Cerebellar cortex (tissue), 1 donor: ENCODE measurements at places on chromosomes 4 and X.

- no peak for DNase-seq
Observed at GRCh38 chrX:154660541-154660940, 7.2 kb upstream of the CTAG2 start.

DNA sequence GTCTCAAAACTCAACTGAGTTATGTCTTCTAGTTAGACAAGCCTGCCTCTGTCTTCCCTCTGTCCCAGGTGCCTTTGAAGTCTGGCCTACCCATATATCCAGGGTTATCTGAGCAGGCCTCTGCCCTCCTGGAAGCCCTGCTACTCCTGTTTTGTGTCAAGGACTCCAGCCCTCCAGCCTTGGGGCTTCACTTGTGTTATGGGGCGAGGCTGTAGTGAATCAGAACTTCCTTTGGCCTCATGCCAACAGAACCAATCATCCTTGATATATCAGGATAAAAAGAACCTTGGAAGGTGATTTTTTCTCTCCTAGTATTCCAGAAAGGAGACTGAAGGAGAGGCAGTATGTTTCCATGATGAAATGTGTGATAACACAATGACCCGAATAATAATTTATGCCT lies 8.9 kb upstream of the ADGRG4 start:
- no peak for DNase-seq

- DNase-seq = no peak
Observed at GRCh38 chr4:18318682-18319388, 297.3 kb upstream of the LCORL start.

GRCh38 chr4:53626491-53626890 lies 35.2 kb upstream of the LNX1 start:
- no peak for DNase-seq

DNA sequence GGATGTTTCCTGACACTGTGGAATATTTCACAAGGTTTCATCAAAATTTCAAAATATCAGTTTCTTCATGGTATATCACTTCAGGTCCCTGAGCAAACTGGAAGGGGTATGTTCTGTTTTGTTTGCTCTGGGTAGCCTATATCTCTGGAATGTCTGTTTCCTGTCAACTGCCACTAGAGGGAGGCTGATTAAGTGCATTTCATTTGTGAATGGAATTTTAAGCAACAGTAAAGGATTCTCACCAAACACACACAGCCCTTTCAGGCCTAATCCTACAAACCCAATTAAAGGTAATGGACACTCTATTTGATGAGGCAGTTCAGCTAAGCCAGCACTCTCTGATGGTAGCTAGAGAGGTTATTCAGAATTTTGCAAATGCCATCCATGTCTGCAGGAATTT lies 307.1 kb downstream of the TEX13A start:
- peak; percentile 0 for DNase-seq

DNA sequence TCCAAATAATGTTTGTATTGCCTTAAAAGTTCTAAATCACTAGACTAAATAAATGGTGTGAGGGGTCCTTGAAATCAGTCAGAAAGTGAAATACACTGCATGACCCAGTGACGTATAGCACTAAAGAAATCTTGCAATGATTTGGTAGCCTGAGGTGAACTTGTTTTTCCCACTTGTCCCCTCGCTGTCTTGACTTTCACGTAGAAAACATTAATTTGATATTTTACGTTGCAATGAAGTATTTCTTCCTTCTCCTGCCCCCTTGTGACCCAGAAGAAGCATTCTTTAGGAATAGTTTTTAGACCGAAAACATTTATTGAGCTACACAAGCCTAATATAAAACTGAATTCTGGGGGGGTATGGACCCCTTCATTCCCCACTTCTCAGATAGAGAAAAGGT lies 3.7 kb downstream of the KLB start:
- no peak for DNase-seq

GRCh38 chr4:20248155-20248558 lies 3.5 kb upstream of the SLIT2 start:
- DNase-seq = peak; percentile 44

DNA sequence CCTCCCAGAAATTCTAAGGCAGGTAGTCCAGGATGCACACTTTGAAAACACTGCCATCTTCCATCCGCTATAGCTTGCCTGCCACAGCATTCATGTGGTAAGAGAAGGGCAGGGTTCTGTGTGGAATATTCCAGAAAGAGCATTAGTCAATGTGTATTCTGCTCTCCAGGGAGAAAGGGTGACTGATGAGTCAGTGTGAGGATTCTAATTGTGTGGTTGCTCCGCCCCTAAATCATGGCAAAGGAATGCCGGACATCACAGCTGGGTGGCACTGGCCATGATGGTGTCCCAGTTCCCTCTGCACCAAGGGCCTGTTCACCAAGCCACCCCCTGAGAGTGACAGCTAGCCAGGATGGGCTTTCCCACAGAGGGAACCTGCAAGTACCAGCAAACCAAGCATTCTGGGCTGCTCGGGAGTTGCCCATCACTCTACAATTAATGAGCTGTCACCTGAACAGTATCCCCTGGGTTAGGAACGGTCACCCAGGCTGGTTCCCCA lies 9.5 kb downstream of the IDS start:
- no peak for DNase-seq

- no peak for DNase-seq
Observed at GRCh38 chr4:179048839-179049453, 1606.7 kb upstream of the AGA start.

DNA sequence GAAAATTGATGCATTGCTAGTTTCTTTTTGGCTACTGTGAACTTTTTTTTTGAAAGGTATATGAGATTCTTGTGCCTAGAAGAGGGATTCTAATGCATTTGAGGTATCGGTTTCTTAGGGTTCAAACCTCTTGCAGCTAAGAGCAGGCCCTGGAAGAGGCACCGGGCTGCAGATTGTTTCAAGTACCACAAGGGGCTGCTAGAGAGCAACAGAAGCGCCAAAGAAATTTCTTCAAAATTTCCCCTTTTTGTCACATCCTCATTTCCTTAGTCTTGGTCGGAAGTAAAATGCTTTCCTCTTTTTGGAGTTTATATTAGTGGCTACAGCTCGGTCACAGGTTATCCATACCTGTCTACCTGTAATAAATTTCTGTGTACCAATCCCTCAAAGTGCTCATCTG lies 89.8 kb downstream of the PDGFRA start:
- DNase-seq = peak; percentile 18

DNA sequence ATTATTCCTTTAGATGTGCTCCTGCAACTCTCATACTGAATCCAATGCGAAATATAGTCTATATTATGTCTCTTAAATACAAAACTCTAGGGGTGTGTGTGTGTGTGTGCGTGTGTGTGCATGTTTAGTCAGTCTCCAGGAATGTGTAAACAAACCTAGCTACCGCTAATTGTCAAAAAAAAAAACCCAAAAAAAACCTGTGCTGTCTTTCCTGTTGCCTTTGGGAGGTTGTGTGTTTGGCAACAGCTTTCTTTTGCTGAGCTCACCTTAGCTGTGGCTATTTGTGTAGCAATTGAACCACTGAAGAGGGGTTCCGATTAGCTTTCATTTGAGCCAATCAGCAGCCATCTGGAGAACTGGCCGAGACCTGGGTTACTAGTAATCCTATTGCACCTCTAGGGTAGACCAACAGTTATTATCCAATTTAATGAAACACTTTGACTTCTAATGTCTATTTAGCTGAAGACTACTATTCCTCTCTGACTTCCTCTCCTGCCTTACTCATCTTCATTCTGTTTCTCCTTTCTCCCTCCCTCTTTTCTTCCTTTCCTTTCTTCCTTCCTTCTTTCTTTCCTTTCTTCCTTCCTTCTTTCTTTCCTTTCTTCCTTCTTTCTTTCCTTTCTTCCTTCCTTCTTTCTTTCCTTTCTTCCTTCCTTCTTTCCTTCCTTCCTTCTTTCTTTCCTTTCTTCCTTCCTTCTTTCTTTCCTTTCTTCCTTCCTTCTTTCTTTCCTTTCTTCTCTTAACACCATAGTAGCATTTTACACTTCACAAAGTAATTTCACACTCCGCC lies 471.1 kb downstream of the GBA3 start:
- no peak for DNase-seq

- no peak for DNase-seq
Observed at GRCh38 chr4:98639108-98639507, 19.3 kb downstream of the TSPAN5 start.

- DNase-seq = no peak
Observed at GRCh38 chrX:8720136-8720535, 11.8 kb downstream of the ANOS1 start.

DNA sequence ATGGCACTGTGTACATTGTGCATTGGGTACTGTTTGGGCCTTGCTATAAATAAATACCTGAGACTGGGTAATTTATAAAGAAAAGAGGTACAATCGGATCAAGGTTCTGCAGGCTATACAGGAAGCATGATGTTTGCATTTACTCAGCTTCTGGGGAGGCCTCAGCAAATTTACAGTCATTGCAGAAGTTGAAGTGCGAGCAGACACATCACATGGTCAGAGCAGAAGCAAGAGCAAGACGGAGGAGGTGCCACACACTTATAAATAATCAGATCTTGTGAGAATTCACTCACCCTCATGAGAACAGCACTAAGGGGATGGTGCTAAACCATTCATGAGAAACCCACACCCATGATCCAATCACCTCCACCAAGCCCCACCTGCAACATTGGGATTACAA lies 505.0 kb downstream of the ARAP2 start:
- DNase-seq = no peak

DNA sequence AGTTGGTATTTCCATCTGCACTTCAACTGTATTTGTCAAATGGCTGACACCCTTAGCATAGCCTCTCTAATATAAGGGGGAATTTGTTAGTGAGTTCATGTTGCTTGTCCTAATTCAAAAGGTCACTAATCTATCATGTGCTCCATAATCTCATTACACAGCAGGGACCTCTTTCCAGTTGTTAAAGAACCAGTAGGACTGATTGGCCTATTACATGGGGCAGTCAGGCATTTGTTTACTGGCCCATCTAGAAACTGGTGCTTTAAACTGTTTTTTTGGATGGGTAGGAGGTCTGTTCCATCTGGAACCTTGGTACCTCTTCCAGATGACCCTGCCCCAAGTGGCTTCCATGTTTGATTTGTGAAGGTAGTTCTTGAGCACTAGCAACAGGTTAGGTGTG lies 11.4 kb downstream of the ANK2 start:
- DNase-seq = no peak

DNA sequence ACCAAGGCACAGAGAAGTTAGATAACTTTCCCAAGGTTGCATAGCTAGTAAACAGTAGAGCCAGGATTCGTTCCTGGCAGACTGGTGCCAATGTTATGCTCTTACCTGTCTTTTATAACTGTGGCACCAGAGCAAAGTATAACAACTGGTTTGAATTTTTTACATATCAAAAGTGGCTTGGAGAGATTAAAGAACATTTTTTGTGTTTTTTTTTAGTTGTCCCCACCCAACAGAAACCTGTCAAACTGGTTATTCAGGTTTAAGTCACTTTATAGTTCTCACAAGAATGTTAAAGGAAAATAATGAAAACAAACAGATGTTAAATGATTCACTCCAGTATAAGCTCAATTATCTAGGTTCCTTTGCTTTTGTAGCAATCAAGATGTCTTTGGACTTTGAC lies 15.6 kb upstream of the FAM47E start:
- DNase-seq = no peak

GRCh38 chr4:39043861-39044363 lies 11.7 kb upstream of the TMEM156 start:
- peak; percentile 56 for DNase-seq
